ENCODE measurements at places on chromosomes 2 and 18.

DNA sequence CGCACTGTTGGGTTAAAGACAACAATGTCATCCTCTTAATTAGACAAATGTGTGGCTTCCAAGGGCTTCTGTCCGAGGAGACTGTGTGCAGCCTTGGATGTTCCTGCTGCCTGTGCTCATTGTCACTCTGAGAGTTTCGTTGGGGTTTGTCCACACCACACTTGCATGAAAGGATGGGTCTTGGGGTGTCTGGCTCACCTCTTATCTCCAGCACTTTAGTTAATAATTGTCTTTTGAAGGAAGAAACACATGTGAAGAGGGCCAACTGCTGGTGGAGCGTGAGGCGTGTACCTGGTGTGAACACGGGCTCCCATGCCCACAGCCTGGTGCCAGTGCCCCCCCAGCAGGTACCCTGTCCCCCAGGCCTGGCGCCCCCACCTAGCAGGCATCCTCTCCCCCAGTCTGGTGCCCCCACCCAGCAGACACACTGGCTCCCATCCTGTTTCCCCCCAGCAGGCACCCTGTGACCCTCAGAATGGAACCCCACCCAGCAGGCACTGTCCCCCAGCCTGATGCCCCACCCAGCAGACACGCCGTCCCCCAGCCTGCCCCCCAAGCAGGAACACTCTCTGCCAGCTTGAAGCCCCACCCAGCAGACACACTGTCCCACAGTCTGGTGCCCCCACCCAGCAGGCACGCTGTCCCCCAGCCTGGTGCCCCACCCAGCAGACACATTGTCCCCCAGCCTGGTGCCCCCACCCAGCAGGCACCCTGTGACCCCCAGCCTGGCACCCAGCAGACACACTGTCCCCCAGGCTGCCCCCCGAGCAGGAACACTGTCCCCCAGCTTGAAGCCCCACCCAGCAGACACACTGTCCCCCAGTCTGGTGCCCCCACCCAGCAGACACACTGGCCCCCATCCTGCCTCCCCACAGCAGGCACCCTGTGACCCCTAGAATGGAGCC lies 96.3 kb upstream of the TMEM18 start:
- DNase-seq, result no peak

GRCh38 chr2:207139552-207139951 lies 26.2 kb downstream of the KLF7 start:
- no peak for DNase-seq

GRCh38 chr2:170113168-170113894 lies 64.6 kb upstream of the MYO3B start:
- DNase-seq, result no peak

DNA sequence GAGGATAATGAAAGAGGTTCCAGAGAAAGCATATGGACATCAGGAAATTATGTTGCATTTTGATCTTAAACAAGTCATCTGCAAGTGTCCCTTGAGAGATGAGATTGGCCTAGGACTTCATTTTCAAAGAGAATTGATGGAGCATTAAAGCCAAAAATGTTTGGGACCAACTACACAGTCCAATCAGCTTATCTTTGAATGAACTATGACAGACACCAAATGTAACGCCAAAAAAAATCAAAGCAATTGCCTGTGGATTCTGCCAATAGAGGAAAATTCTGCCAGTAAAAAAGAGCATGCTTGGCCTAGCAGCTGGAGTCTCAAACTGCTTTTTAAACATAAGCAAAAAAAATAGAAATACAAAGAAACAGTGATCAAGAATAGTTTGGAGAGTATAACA lies 594.5 kb upstream of the CHAC2 start:
- no peak for DNase-seq

DNA sequence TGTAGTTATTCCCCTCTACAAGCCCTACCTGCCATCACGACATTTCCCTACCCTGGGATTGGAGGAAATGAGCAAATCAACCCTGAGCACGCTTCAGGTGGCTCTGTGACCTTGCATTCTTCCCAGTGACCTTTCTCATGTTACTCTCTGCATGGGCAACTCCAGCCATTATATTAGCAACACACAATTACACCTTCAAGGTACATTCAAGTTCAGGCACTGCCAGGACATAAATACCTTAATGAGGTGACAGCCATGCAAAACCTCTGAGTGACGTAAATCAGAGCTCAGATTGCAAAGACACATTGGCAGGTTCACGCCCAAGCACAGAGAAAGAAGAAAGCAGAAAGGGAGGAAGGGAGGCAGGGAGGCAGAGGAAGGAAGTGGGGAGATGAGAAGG lies 68.7 kb upstream of the ALK start:
- DNase-seq, result no peak

- DNase-seq, result no peak
Measured at GRCh38 chr18:48959921-48960920, 9.5 kb upstream of the SMAD7 start.

GRCh38 chr2:109199790-109200189 lies 70.8 kb downstream of the SH3RF3 start:
- DNase-seq, result no peak

- no peak for DNase-seq
Measured at GRCh38 chr18:10750191-10751035, 224.6 kb downstream of the NAPG start.
